ENCODE measurements at places on chromosomes 4 and X.

- DNase-seq = no peak
Observed at GRCh38 chr4:5824635-5825034, 68.3 kb downstream of the CRMP1 start.

- no peak for DNase-seq
Observed at GRCh38 chr4:25043548-25043947, 12.8 kb upstream of the LGI2 start.

- DNase-seq = no peak
Observed at GRCh38 chr4:8276358-8277240, 7.0 kb downstream of the HTRA3 start.

DNA sequence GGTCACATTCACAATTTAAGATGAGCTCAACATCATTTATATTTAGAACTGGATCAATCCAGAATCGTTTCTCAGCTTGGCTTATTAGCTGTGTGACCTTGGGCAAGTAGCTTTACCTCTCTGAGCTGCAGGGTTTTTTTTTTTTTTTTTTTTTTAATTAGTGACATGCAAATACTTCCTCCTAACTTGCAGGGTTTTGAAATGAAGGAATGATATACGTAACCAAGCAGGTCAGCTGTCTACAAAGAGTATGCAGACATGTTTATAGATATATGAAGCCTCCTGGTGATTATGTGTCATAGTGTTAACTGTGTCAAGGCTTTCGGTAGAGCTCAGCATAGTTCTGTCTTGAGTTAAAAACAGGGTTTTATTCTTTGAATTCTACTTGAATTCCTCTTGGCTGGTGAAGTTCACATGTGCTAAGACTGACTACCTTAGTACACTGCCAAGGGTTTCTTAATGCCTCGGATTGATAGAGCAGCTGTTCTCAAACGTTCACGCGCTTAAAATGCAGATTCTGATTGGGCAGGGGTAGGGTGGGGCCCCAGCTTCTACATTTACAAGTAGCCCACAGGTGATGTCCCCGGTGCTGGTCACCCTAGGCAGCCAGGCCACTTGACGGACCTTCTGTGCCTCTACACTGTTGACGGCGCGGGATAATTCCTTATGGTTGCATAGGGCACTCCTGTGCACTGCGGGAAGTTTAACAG, 654 bp upstream of the STS start:
- no peak for DNase-seq

- DNase-seq = no peak
Observed at GRCh38 chr4:7513671-7514070, 78.9 kb upstream of the PSAPL1 start.

GRCh38 chr4:109702950-109703663, at the start of gene CASP6:
TSS of gene CASP6 (minus strand) at chr4:109703445. CDS start at chr4:109703395, 50 bp downstream.
- peak; percentile 26 for DNase-seq

- no peak for DNase-seq
Observed at GRCh38 chrX:37921758-37922157, 74.4 kb upstream of the DYNLT3 start.

- no peak for DNase-seq
Observed at GRCh38 chrX:18886344-18887161, 97.4 kb downstream of the PHKA2 start.

DNA sequence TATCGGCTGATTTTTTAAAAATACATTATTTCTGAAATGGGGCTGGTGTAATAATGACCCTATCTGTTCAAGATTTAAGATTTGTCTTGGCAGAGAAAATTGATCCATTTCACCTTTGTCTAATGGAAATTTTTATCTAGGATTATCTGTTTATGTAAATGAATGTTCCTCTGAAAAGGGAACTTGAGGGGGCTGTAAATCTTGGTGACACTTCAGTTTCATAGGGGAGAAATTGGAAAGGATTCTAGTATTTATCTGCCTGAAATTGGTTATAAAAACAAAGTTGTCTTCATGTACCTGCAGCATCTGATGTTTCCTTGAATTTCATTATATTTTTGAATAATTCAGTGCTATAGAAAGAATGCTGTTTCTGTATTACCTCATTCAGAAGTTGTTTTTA, 48.4 kb upstream of the PAQR3 start:
- no peak for DNase-seq

DNA sequence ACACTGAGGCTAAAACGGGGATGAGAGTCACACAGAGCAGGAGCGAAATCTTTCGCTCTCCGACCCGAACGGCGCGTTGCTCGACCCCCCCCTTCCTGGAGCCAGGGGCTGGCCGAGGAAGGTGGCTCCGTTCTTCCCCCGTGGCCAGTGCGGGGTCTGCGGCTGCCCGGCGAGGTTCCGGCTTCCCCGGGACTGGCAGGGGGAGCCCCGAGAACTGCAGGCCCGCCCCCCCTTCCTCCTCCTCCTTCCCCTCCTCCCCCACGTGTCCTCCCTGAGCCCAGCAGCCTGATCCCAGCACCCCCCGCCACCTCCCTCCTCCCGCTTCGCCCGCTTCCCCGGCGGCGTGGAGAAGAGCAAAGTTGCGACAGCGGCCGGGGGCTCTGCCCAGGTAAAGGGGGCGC, 2.4 kb upstream of the BCORL1 start:
- DNase-seq = no peak

- no peak for DNase-seq
Observed at GRCh38 chrX:41164449-41164848, 79.2 kb downstream of the USP9X start.

DNA sequence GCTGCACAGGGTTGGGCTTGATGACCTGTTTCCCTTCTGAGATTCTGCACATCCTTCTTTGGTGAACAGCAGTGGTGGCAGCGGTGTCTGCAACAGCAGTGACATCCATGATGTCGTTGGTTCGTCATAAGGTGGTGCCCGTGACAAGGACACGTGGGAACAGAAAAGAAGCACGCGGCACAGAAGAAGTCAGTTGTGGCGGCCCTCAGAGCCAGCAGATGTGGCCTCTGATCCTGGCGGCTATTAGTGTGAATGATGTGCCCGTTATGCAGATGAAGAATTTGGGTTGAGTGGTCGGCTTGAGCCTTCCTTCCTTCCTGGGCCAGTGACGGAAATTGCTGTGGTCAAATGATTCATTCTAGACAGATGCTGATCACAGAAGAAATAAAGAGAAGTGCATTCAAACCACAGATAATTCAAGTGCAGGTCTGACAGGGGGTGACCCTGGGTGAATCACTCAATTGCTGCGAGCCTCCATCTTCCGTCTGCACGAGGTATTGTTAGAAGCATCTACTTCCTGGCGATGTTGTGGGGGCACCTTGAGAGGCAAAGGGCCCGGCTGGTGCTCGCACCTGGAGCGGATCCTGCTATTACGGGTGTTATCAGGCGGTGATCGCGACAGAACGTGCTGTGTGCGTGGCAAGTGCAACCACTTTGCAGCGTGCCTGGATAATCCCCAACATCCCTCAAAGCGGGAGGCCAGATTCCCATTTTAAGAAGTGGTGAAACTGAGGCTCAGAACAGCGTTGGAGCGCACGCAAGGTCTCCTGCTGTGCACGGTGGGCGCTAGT, 215.2 kb upstream of the PSAPL1 start:
- DNase-seq = no peak

DNA sequence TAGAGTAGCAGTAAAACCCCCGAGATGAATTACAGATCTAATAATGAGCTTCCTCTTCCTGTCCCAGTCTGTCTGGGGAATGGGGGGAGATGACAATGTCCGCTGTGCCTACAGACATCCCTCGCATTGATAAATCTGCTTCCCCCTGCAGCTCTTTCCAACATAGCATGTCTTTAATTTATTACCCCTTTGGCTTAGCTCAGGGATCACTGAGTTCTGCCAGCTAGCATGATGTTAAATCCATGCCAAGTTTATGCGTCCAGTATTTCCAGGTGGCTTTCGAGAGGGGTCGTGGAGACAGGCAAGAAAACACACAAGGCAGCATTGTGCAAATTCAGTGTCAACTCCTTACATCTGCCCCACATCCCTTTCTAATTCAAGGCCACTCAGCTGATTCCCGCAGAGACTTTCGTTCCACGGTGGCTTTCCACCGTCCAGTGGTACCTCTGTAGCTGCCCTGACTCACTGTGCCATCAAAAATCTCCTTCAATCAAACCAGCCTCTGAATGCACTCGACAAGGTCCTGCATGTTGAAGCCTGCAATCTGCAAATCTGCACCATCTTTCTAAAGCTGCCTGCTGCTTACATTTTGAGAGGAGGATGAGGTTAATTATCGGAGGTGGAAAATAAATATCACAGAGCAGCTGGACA, 75.1 kb downstream of the MXRA5 start:
- no peak for DNase-seq

DNA sequence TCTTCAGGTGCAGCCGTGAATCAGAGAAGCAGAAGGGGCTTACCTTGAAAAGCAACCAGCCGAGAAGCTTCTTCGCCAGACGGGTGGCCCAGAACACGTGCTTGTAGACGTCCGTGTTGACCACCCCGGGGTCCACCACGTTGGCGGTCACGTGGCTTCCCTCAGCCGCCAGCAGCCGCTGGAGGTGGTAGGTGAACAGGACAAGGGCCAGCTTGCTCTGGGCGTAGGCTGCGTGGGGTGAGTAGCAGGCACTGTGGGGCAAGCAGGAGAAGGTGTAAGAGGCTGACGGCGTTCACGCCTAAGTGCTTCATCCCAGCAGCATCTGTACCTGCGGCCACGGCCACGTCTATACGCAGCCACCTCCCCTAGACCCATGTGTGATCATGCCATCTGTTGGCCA, 257.8 kb downstream of the DHRSX start:
- no peak for DNase-seq

- DNase-seq = no peak
Observed at GRCh38 chr4:183223053-183223452, 97.0 kb downstream of the CLDN22 start.

Measured in NCI-H187 (cell line).